Gastrocnemius medialis (tissue), 4 donors: ENCODE measurements at places on chromosomes 7 and 10. TPM values are rescaled to one million over a fixed set of nuclear protein-coding genes. Genes with fewer than 3 reads are reported as not detected.

- no peak for DNase-seq
These were observed 641.1 kb downstream of the PCDH15 start for GRCh38 chr10:54159924-54160323.

ASB10 gene
- total RNA-seq = 17.1 TPM

ADCY1 gene
- total RNA-seq = 0.42 TPM

KDM7A gene
- total RNA-seq = 68.5 TPM

DNA sequence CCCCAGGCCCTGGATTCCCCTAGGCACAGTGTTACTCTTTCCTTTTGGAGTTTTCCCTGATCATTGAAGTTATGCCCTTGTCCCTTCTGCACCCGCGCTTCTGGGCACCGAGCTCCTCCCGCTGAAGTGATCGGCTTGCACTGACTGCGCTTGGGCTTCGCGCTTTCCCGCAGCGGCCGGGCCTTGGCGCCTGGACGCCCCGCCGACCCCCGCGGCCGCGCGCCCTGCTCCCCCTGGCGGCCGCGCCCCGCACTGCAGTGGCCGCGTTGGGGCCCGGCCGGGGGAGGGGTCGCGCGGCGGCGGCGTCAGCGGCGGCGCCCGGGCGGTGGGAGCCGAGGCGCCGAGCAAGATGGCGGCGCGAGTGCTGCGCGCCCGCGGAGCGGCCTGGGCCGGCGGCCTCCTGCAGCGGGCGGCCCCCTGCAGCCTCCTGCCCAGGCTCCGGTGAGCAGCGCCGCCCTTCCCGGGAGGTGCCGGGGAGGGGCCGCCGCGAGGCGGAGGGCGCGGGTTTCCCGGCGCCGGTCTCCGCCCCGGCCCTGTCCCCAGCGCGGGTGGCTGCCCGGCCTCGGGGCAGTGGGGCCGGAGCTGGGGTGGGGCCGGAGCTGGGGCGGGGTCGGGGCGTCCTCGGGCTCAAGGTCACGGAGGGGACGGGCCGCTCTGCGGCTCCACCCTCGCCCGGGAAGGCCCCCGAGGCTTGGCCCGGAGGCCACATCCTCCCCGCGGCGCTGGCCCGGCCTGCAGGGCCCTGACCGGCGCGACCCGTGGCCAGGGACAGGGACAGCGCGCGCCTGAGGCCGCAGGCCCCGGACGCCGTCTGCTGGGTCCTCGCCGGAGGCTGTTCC is at the start of gene NIPSNAP2:
NIPSNAP2 (plus strand) TSS at position 325 of the 839 bp plus-strand sequence; CDS start at position 350, 25 bp downstream.
- DNase-seq = peak; percentile 83
